ENCODE measurements at places on chromosomes 5 and 9. TPM values are rescaled to one million over a fixed set of nuclear protein-coding genes. Genes with fewer than 3 reads are reported as not detected.

KIF20A gene
- polyA plus RNA-seq, result 2.0 TPM

WDR31 gene
- polyA plus RNA-seq, result 1.8 TPM

EQTN gene
- polyA plus RNA-seq, result not detected

CDO1 gene
- 2.9 TPM for polyA plus RNA-seq

IFNA13 gene
- not detected for polyA plus RNA-seq

SKIC3 gene
- 22.1 TPM for polyA plus RNA-seq

FER gene
- 3.0 TPM for polyA plus RNA-seq

KIF3A gene
- polyA plus RNA-seq, result 3.1 TPM

ARHGEF28 gene
- 3.0 TPM for polyA plus RNA-seq

GFPT2 gene
- polyA plus RNA-seq, result 11.1 TPM

BAAT gene
- 0.26 TPM for polyA plus RNA-seq

MCC gene
- polyA plus RNA-seq, result 4.0 TPM

ARHGEF37 gene
- polyA plus RNA-seq, result 2.8 TPM

ACER2 gene
- 1.2 TPM for polyA plus RNA-seq
